ENCODE measurements at places on chromosomes 11 and 22.

- DNase-seq = no peak
Observed at GRCh38 chr11:68759991-68760390, 8.7 kb upstream of the TESMIN start.

DNA sequence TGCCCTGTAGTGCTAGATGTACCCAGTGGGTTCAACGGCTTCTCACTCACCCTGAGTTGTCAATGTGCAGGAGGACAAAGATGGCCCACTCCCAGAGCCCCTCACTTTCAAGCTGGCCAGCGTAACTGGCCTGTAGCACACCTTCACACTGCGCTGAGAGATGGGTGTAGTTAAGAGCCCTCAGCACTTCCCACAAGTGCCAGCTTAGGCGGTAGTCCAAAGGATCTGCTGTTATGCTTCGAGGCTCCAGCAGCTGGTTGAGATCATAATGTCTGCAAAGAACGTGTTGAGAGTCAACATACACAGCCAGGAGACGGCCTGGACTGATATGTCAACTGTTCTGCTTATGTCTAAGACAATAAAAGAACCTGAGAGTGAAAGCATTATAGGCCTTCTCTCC lies 14.7 kb upstream of the CHRNA10 start:
- DNase-seq = no peak

GRCh38 chr11:111913997-111914396 lies 1.5 kb downstream of the HSPB2 start:
- DNase-seq = peak; percentile 84

DNA sequence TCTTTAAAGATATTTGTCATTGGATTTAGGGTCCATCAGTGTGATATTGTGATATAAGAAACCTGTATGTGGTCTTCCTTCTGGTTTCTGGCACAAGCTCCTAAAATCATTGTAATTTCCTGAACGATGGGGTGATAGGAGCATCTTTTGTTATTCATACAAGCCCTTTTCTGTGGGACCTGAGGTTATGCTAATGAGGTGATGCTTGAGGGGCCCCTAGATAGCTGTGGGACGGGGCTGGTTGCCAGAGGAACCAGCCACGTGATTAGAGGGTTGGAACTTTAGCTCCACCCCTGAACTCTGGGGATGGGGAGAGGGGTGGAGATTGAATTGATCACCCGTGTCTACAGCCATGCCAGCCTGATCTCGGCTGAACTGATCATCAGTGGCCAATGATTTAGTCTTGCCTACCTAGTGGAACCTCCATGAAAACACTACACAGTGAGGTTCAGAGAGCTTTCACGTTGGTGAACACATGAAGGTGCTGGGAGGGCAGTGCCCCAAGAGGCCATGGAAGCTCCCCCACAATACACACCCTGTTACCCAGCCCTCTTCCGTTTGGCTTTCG lies 62.8 kb downstream of the BCR start:
- DNase-seq = no peak

DNA sequence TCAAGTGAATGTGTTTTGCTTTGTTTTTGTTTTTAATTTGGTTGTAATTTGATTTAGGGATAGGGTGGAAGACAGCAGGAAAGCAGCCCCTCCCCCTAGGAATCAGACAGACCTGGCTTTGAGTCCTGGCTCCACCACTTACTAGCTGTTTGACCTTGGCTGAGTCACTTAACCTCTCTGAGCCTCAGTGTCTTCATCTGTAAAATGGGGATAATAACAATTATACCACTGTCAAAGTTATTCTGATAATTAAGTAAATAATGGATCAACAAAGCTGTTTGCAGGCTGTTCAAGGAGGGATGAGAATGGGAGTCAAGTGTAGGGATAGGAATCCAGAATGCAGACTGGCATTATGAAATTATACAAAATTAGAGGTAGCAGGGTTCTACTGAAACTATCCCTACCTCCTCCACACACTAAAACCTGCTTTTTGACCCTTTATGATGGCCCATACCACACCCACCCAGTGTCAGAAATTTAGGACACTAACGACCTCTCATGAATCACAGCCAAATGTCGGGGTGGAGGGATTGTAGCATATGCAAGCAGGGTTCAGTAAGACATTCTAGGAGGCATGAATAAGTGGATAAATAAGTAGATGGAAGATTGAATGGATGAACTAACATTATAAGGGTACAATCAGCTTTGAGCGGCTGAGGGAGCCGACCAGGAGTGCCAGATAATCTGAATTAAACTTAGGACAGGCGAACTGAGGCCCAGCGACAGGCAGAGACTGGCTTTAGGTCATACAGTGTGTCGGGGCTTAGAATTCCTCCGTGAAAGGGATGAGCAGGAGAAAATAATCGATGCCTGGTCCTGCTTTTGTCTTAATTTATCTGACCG lies 974 bp downstream of the ANAPC15 start:
- DNase-seq = no peak

GRCh38 chr22:41217553-41218157 lies 12.5 kb downstream of the L3MBTL2 start:
- DNase-seq = peak; percentile 56

DNA sequence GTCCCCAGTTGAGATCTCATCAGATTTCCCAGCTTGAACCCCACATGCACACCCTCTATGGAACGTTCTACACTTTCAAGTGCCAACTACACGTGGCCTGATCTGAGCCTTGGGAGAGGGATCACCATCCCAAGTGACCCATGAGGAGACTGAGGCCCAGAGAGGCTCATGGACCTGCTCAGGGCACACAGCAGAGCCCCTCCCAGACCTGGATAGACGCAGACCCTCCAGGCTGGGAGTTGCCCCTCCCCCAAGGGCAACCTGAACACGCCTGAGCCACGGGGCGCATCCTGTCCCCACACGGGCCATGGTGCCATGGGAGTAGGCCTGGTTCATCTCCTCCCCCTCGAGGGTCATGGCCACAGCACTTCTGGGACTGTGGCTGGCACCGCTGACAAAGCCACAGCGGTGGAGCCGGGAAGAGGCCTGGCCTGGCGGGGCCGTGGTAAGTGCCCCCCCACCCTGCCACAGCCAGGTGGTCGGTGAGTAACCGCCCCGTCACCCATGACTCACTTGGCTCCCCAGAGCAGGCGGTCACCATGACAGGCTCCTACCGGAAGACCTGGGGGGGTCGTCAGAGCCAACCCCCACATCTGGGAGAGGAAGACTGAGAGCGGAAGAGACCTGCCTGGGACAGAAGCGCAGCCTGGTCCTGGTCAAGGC lies 8.1 kb downstream of the WNT7B start:
- DNase-seq = peak; percentile 48

All from foreskin fibroblast (primary cell).